Smooth muscle cell of trachea (primary cell): ENCODE measurements at places on chromosomes 4 and X. TPM values are rescaled to one million over a fixed set of nuclear protein-coding genes. Genes with fewer than 3 reads are reported as not detected.

IL13RA2 gene
- total RNA-seq, result 44.8 and 103 TPM in 2 replicates

MOSPD2 gene
- total RNA-seq, result 14.9 and 17.9 TPM in 2 replicates

GAB3 gene
- total RNA-seq, result 6.5 and 7.3 TPM in 2 replicates

DMD gene
- 2.2 and 3.9 TPM in 2 replicates for total RNA-seq

GSX2 gene
- total RNA-seq, result not detected in 2 replicates

CCNA2 gene
- total RNA-seq, result 4.1 and 71.1 TPM in 2 replicates

TMEM154 gene
- total RNA-seq, result 0.83 and 2.8 TPM in 2 replicates

CAPN6 gene
- 0.15 TPM in 1 of 2 replicates, not detected in the other for total RNA-seq

LIMCH1 gene
- 0.83 and 0.87 TPM in 2 replicates for total RNA-seq

NDST3 gene
- not detected in 2 replicates for total RNA-seq

TEC gene
- total RNA-seq, result 1.5 and 3.8 TPM in 2 replicates
